ENCODE measurements at places on chromosomes 5 and 9.

- DNase-seq, result no peak
Measured at GRCh38 chr5:172413601-172414171, 40.6 kb downstream of the SH3PXD2B start.

DNA sequence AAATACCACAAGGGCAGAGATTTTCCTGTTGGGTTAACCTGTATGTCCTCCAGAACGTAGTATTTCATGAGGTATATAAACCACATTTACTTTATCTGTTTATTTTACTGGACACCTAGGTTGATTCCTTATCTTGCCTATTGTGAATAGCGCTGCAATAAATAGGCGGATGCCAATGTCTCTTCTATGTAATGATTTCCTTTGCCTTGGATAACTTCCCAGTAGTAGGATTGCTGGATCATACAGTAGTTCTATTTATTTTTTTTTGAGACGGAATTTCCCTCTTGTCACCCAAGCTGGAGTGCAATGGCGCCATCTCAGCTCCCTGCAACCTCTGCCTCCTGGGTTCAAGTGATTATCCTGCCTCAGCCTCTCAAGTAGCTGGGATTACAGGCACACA is 15.6 kb upstream of the TUT7 start:
- no peak for DNase-seq

GRCh38 chr9:110160685-110161084 is 47.3 kb downstream of the C9orf152 start:
- no peak for DNase-seq

GRCh38 chr9:77403239-77403638 is 225.9 kb downstream of the VPS13A start:
- DNase-seq, result no peak

DNA sequence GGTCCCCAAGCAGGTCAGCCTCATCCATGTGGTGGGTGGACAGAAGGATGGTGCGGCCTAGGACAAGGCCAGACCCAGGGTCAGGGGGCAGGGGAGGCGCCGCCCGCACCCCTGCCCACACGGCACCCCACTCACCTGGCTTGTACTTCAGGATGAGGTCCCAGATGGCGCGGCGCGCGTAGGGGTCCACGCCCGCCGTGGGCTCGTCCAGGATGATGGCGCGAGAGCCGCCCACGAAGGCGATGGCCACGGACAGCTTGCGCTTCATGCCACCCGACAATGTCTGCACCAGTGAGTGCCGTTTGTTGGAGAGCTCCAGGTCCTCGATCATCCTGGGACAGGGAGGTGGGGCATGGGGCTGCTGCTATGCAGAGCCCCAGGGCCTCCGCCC is 12.5 kb downstream of the ABCA2 start:
- DNase-seq, result no peak

GRCh38 chr9:129694243-129694646 is 28.8 kb downstream of the PRRX2 start:
- DNase-seq, result no peak

DNA sequence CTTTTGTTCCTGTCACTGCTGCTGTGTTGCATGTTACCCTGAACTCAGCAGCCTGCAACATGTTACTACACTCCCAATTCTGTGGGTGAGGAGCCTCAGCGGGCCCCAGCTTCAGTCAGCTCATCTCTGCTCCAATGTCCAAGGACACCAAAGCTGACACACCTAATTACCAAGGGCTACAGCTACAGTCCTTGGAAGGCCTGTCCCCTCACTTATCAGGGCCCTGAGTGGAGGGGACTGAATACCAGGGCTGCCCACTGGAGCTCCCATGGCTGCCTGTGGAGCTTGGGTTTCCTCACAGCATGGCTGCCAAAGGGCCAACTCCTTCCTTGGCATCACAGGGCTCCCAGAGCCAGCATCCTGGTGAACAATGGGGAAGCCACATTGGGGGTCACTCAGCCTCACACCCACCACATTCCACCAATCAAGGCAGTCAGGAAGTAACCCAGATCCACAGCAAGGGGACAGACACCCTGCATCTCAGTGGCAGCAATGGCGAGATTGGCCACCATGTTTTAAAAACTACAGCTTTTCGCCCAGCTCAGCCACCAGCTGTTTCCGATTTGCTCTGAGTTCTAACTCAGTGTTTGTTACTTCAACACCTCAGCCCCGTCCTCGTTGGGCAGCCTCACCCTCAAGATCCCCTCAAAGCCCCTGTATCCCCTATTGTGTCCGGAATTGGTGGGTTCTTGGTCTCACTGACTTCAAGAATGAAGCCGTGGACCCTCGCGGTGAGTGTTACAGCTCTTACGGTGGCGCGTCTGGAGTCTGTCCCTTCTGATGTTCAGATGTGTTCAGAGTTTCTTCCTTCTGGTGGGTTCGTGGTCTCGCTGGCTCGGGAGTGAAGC is 18.9 kb downstream of the SEMA4D start:
- no peak for DNase-seq

DNA sequence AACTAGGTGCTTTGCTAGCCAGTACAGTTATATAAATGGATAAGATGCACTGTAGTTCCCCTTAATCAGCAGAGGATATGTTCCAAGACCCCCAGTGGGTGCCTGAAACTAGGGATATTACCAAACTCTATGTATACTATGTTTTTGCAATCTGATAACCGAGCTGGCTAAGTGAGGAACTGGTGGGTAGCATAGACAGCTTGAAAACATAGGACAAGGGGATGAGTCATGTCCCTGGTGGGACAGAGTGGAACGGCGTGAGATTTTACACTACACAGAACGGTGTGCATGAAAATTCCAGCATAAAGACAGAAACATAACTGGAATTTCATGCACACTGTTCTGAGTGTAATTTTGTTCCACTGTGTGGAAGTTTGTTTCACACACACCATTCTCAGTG is 86.9 kb downstream of the BASP1 start:
- DNase-seq, result no peak

- DNase-seq, result no peak
Measured at GRCh38 chr9:101458963-101459631, 23.5 kb upstream of the ALDOB start.

DNA sequence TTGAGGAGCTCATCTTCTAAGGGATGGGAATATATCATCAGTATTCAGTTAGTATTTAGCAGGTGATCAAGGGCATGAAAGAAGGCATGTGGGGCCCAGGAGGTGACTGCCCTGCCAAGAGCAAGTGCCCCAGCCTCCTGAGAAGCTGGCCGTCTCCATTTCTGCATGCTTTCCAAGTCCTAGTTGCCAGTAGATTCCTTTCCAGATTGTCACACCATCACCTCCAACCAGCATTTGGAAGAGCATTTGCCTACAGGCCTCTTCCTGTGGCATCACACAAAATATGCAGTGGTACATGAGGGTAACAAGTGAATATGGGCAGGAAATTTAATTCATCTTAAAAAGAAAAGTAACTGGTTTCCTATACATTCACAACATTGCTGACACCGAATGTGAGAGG is 7.5 kb downstream of the TNFAIP8 start:
- DNase-seq, result no peak

- DNase-seq, result no peak
Measured at GRCh38 chr5:156913719-156914370, 49.2 kb downstream of the TIMD4 start.

- no peak for DNase-seq
Measured at GRCh38 chr9:137631345-137632229, 12.8 kb downstream of the EHMT1 start.

- no peak for DNase-seq
Measured at GRCh38 chr5:137320056-137321045, 178.8 kb downstream of the SPOCK1 start.

GRCh38 chr5:68173007-68173406 is 42.5 kb upstream of the PIK3R1 start:
- DNase-seq, result no peak

DNA sequence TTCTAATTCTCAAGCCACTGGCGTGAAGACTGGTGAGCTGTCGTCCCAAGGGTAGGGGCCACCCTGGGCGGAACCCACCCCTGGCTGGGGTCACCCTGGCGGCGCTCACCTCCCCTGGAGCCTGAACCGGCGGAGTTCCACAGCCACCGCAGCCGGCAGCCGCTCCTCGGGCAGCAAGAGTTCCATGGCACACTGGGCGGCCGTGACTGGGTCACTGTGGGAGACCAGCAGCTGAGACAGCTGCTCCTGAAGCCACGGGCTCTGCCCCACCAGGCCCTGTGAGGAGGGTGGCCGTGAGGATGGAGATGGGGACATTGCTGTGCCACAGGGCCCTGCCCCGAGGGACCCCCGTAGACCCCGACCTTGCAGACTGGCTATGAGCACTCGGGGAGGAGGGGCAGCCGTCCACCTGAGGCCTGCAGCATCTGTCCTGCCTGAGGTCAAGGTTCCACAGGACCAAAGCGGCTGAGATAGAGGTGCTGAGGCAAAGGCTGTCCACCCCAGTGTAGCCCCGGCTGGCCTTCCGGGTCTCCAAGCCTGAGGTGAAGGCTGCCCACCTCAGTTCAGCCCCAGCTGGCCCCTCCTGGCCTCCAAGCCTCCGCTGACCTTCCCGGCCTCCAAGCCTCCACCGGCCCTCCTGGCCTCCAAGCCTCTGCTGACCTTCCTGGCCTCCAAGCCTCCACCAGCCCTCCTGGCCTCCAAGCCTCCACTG is 50.6 kb upstream of the NRARP start:
- DNase-seq, result no peak

DNA sequence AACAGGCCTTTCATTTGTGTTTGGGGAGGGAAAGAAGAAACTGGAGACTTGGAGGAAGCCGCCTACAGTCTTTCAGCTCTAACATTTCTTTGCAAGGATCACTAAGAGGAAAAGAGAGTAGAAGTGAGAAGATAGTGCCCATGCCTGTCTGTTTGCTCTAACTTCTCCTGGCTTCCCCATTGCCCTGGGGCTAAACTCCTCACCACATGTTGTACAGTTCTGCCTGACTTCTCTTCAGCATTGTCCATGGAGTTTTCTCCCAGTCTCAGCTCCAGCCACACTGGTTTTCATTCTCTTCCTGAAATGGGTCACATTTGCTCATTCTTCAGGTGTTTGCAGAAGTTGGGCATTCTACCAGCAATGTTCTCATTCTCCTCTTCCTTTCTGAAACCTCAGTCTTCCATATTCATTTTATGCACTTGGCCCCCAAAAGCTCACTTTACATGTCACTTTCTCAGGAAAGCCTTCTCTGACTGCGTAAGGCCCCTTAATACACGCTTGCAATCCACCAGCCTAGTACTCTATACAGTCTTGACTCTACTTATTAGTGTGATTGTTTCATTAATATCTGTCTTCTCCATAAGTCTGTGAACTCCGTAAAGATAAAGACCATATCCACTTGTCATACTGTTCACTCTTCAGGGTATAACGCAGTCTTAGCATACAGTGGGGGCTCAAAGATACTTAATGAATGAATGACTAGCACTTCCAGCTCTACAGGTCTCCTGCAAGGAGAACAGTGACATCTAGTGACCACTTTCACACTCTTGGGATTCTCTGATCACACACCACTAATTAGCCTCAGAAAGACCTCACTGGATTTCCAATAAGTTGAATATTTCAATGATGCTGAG is 40.2 kb upstream of the TRIM32 start:
- DNase-seq, result no peak

DNA sequence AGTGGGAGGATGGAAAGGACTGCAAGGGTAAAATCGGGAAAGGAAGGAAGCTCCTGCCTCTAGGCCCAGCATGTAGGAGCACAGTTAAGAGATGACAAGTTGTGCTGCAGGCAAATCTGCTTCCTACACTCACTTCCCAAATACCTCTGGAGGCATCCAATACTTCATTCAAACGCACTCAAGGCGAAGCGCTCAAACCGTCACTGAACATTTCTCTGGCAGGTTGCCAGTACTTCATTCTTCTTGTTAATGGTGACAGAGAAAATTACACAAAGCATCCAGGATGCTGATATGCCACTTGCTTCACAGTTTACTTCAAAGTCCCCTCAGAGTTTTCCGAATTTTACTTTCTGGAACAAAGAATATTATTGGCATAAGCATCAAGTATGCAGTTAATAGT is 59.8 kb downstream of the NREP start:
- DNase-seq, result no peak

DNA sequence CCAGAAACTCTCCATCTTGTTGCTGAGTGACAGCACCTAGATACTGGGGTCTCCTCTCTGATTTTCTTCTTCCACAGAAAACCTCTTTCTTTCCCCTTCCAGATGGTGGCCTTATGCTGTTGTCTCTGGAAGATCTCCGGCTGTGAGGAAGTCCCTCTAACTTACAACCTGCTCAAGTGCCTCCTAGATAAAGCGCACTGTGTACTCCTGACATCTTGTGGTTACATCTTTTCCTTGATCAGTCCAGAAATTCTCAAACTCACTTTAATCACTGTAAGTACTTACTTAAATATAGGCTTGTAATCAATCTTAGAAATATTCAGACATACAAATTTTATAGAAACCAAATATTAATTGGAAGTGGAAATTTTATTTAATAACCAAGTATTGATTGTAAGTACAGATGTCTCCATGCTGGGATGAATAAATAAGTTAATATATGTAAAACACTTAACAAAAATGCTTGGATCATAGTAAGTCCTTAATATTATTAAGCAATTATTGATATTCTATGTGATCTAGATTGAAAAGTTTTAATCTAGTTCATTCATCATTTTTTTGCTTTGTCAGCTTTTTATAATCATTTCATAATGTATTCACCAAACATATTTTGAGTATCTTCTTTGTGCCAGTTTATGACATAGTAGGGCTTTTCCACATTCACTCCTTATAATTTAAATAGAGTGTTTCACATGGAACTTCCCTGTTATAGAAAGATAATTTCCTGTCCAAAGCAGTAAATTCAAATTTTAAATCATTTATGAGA is 1381.4 kb upstream of the CDH6 start:
- no peak for DNase-seq

GRCh38 chr5:88671106-88671504 is 211.9 kb downstream of the MEF2C start:
- DNase-seq, result no peak

DNA sequence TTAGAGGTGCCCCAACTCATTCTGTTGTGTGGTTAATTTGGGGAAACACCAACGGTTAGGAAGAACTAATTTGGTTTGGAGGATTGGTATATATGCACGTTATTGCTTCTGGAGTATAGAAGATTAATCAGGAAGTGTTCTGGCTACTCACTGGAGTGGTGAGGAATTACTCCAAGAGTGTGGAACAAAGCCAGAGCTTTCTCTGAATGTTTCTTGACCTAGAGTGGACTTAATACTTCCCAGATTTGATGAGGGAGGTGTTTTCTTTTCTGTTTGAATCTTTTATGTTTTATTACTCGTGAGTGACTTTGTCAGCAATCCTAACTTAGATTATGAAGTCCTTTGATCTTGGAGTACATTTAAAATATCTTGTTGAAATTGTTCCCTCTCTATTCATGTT is 163.7 kb downstream of the MAN2A1 start:
- no peak for DNase-seq
